ENCODE measurements at places on chromosomes 13 and 19. TPM values are rescaled to one million over a fixed set of nuclear protein-coding genes. Genes with fewer than 3 reads are reported as not detected.

DNA sequence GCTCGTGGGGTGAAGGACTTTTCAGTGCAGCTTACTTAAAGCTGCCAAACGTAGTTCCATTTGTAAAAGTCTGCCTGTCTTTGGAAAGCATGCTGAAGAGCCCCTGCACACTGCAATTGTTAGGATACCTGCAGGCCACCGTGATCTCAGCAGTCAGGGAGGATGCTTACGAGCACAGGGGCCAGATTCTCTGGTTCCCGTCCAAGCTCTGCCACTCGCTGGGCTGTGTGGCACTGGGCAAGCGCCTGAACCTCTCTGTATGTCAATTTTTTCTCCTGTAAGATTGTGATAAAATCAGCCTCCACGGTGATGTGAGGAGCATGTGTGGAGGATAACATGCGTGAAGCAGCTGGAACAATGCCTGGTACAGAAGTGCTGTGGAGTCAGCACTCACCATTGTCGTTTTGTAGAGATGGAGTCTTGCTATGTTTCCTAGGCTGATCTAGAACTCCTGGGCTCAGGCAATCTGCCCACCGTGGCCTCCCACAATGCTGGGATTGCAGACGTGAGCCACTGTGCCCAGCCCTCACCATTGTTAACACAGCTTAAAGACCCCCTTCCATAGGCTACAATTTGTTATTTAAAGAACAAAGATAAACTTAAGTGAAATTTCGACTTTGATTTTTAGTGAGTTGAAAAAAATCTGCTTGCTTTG, 3.5 kb downstream of the ADPRHL1 start:
- DNase-seq: no peak

DNA sequence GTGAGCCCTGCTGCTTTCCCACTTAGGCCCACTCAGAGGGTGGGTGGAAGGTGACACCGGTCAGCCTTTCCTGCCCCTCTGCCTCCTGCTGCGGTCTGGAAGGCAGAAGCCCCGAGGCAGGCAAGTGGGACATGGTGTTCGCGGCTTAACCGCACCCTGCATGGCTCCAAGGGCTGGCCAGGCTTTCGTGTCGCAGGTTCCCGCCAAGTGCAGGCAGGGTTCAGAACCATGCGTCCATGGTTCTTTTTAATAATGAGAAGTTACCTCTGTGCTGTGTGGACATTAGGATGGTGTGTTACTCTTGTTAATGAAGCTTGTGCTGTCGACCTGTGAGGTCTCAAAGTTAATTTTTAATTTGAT, 986 bp downstream of the DGKH start:
- DNase-seq: no peak

DNA sequence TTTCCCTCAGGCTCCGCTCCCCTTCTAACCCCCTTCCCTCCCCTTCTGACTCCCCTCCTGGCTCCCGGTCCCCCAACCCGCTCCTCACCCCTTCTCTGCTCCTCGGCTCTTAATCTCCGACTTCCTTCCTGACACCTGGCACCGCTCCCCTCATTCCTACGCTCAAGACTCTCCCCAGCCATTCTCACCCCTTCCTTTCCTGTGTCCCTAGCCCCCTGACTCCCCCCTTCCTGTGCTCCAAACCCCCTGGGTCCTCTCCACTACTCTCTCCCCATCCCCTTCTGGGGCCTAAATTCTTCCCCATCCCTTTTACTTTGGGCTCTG, 658 bp downstream of the CLPP start:
- DNase-seq: no peak

- no peak for DNase-seq
These were observed 4.3 kb upstream of the NR2F6 start for GRCh38 chr19:17249887-17250548.

GRCh38 chr13:111557921-111558699, 237.7 kb downstream of the TEX29 start:
- no peak for DNase-seq

- no peak for DNase-seq
These were observed 94.0 kb downstream of the PCDH9 start for GRCh38 chr13:67136157-67136556.

DNA sequence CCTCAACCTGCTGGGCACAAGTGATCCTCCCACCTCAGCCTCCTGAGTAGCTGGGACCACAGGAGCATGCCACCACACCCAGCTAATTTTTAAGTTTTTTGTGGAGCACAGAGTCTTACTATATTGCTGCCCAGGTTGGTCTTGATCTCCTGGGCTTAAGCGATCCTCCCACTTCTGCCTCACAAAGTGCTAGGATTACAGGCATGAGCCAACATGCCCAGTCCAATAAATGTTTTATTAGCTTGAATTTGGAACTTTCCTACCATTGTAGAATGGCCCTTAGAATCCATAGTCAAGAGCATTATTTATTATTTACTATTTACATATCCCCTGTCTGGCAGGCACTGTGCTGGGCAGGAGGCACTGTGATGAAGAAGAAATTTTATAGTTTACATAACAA, 39.6 kb upstream of the CLDN10 start:
- DNase-seq: no peak

GRCh38 chr19:33686687-33687480, 65.1 kb downstream of the CHST8 start:
- DNase-seq: no peak

DNA sequence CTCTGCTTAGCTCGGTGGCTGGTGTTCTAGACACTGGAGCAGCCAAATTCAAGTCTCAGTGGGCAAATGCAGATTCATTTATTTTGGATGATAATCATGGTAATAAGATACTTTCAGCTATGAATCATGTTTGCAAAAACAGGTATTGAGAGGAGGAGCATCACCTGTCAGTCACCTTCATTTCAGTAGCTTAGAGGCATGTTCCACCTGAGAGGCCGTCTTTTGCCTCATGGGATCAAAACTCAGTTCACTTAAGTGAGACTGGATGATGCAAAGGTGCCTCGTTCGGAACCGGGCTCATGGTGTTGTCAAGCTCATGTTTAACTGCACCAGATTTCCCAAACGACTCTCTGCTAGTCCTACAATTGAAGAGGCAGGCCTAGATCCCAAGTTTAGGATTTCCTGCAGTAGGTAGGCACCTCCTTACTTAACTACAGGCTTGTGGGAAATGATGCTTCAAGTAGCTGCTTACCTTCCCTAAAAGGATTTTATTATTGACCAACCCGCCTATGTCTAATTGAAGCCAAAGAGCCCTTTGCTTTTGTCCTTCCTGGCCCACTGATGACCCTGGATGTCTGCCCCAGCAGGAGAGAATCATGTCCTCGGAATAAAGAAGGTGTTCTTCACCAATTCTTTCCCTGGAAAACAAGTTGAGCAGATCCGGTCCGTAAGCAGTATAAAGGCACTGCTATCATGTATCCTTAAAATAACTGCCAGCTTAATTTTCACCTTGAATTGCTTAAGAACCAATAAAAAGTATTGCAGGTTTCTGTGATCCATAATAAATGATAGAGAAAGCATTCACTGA, 60.0 kb downstream of the ZAR1L start:
- no peak for DNase-seq

DNA sequence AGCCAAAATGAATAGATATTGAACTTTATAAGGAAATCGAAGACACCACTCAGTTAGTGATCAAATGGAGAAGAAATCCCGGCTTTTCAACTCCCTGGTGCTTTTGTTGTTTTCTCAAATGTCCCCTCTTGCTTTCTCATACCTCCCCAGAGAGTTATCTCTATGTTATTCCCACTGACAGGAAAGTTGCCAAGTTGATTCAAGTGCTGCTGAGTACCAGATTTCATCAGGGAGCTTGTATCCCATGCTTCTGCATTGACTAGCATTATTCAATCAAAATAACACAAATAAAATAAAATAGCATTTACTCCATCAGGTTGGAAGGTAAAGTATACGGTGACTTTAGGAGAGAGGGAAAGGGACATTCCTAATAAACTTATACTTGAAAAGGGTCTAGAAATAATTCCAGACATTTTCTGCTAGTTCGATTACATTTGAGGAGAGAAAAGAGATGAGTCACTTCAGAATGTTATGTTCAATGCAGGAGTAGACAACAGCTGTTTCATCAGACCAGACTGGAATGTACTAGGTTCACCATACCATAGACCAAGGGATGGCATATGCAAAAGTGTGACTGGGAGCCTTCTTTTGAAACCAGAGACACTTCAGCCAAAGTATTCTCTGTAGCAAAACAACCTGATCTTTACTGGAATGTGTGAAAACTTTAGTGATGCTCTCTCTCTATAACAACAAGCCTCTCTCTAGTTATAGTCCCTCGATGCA, 397.8 kb downstream of the FGF14 start:
- DNase-seq: no peak

DNA sequence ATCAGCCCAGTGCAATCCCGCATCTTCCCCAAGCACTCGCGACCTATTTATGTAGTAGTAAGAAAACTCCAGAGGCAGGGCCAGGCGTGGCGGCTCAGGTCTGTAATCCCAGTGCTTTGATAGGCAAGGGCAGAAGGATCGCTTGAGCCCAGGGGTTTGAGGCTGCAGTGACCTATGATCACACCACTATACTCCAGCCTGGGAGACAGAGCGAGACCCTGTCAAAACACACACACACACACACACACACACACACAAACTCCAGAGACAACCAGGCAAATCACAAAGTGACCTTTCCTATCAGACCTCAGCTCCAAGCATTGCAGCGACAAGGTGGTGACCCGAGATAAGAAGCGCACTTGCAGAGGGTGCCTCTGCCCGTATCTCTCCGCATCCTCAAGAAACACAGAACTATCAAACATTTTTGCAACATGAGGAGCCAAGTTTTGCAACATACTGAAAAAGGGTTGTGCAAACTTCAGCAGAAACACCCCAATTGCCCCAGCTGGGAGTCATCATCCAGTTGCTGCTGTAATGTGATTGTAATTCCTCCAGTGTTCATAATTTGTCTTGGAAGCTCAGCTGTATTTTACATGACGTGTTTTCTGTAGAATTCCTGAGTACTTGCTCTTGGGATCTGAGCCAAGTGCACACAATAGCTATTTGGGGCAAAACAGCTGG, 8.7 kb upstream of the KLF2 start:
- no peak for DNase-seq

DNA sequence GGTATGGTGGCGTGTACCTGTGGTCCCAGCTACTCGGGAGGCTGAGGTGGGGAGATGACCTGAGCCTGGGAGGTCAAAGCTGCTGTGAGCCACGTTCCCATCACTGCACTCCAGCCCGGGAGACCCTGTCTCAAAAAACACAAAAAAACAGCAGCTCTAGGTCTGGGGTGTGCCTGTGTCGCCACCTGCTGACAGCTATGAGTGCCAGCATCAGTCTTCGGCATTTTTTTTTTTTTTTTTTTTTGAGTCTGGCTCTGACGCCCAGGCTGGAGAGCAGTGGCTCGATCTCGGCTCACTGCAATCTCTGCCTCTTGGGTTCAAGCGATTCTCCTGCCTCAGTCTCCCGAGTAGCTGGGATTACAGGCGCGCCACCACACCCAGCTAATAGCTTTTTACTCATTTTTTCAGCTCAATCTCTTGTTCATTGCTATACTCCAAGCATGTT, 10.1 kb downstream of the AP2S1 start:
- peak; percentile 47 for DNase-seq

DNA sequence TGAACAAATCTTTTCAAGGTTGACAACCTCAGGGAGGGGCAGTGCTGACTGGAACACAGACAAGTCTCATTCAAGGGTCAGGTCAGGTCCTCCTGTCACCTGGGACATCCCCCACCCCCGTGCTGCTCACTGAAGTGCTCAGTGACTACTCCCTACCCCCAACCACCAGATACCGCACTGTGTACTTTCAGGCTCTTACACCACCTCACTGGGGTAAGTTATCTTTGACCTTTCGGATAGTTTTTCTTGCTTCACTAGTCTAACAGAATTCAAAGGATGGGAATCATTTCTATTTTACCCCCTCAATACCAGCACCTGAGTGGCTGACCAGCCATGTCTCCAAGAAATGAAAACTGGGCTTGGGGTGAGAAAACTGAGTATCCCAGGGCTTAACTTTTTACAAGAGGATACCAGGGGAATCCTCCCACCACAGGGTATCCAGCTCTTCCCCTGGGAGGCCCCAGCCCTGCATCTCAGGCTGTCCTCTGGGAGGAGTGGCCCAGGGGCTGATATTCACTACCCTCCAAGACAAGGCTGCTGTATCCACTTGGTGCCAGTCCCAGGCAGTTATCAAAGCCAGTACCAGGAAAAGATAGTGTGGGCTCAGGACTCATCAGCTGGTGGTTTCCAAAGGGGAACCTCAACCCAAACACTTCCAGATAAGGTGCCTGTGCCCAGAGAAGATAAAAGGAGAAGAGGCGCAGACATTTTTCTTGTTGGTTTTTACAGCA, 2.1 kb downstream of the ZNF563 start:
- peak; percentile 71 for DNase-seq

DNA sequence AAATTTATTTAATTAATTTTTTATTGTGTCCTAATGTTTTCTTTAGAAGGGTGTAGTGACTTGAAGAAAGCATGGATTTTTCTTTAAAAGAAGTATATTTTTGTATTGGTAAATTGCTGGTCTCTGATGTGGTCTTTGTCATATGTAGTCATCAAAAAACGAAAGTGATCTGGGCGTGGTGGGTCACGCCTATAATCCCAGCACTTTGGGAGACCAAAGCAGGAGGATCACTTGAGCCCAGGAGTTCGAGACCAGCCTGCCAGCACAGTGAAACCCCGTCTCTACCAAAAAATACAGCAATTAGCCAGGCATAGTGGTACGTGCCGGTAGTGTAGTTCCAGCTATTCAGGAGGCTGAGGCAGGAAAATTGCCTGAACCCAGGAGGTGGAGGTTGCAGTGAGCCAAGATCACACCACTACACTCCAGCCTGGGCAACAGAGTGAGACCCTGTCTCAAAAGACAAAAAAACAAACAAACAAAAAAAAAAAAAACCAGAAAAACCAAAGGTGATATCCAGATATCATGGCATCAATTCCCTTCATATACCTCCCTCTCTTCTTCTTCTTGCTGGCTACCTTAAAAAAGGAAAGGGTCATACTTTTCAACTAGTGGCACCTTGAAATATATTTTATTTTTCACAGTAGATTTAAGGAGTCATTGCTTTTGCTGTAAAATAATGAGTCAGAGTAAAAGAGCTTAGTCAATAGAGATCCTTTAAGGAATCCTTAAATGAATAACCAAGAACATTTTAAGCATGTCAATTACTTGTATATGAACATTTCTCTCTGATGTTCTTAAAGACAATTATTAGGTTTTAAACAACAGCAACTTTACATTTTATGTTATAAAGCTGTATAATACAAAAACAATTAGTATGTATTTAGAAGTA, 19.9 kb downstream of the KCTD4 start:
- DNase-seq: no peak

SYNGR4 gene
- polyA plus RNA-seq: not detected

ZNF98 gene
- polyA plus RNA-seq: not detected

RGS9BP gene
- polyA plus RNA-seq: not detected

MBNL2 gene
- polyA plus RNA-seq: 22.1 TPM

OR7D2 gene
- polyA plus RNA-seq: not detected

CYP2S1 gene
- not detected for polyA plus RNA-seq

MADCAM1 gene
- not detected for polyA plus RNA-seq

LIN37 gene
- 14.7 TPM for polyA plus RNA-seq

INSR gene
- polyA plus RNA-seq: not detected

TMEM238 gene
- 0.29 TPM for polyA plus RNA-seq

TIMM13 gene
- polyA plus RNA-seq: 63.6 TPM
